AG09319 (cell line): ENCODE measurements at places on chromosomes 5 and 9.

DNA sequence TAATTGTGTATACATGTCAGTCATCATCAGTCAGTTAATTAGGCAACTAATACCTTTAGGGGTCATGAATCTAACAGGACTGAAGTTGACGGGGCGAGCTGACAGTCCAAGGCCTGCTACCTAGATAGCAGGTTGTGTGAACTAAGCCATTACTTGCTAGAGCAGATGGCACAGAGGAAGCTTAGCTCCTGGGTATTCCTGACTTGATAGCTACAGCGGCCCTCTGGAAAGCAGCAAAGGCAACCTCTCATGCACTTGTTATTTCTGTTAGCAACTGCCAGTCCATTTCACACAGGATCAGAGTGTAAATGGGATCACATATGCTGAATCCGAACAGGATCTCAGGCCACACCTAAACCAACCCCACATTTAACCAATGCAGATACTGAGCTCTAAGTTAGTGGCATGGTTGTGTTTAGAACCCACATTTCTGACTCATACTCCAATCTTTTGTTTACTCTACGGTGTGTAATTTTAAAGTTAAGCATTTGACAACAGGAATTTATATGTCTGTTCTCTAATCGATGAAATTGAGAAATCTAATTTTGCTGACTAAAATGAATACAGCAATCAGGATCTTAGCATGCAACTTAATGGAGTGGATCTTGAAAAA lies 521.3 kb upstream of the ZNF608 start:
- DNase-seq: no peak

DNA sequence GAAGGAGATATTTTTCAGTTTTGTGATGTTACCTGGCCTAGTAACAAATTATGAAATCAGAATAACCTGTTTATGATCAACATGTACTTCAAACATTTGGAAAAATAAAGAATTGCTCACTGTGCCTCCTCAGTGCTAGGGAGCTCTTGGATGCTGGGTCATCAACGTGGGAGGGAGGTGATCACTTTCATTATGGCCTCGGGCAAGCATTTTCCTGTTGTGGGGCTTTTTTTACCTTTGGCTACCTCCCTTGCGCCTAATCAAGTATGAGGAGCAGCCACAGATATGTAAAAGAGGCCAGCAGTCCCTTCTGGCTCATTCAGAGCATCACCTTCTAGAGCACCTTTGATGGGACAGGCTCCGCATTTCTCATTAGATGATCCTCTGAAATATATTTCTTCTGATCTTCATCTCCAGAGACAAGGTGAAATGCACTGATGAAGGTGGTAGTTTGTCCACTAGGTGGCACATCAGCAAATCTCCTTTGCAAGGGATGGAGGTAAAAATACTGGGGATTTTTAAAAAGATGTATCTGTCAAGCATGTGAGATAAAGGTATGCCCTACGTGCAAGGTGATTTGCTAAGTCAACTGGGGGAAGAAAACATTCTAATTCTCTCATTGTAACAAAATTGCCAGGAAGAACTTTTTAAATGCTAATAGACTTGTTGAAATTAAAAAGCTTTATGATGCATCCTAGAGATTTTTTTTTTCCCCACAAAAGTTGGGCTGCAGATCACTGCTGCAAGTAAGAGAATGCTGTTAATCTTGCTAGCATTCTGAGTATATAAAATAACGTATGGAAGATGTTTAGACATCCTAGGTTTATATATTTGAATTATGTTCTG lies 218.2 kb downstream of the MAST4 start:
- DNase-seq: peak; percentile 4

GRCh38 chr9:26339796-26340195 lies 552.8 kb downstream of the CAAP1 start:
- DNase-seq: no peak

DNA sequence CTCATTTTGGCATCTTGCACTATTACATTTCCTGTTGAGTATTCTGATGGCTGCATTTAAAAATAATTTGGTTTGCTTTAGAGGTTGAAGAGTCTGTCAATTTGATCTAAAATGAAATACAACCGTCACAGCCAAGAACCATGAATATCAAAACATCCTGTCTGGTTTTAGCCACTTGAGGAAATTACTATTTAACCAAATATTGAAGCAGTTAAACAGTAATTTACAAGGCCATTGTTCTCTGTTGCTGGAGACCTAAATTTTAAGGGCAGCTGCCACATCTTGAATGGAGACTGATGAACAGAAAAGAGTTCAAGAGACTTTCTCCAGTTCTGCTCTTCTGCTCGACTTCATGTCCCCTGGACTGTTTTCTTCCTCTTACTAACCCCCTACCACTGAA lies 549.4 kb downstream of the LRRC70 start:
- DNase-seq: no peak

GRCh38 chr5:78499485-78499884 lies 139.1 kb downstream of the SCAMP1 start:
- no peak for DNase-seq

DNA sequence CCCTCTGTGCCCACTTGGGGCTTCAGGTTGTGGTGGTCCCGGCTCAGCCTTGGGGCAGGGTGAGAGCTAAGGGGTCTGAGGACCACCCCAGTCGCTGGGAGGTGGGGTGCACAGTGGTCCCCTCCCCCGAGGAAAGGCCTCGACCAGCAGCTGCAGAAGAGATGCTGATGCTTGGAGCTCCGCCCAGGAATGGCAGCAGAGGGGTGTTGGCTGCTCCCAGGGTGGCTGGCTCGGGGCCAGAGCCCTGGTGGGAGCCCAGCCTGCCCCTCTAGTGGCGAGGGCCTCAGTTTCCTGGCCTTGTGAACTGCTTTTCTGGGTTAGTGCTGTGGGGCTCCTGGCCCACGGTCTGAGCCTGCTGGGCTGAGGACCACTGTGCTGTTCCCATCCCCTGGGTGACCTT lies 1.2 kb downstream of the DIPK1B start:
- DNase-seq: no peak

GRCh38 chr9:96014078-96014477 lies 138.6 kb downstream of the ERCC6L2 start:
- no peak for DNase-seq

DNA sequence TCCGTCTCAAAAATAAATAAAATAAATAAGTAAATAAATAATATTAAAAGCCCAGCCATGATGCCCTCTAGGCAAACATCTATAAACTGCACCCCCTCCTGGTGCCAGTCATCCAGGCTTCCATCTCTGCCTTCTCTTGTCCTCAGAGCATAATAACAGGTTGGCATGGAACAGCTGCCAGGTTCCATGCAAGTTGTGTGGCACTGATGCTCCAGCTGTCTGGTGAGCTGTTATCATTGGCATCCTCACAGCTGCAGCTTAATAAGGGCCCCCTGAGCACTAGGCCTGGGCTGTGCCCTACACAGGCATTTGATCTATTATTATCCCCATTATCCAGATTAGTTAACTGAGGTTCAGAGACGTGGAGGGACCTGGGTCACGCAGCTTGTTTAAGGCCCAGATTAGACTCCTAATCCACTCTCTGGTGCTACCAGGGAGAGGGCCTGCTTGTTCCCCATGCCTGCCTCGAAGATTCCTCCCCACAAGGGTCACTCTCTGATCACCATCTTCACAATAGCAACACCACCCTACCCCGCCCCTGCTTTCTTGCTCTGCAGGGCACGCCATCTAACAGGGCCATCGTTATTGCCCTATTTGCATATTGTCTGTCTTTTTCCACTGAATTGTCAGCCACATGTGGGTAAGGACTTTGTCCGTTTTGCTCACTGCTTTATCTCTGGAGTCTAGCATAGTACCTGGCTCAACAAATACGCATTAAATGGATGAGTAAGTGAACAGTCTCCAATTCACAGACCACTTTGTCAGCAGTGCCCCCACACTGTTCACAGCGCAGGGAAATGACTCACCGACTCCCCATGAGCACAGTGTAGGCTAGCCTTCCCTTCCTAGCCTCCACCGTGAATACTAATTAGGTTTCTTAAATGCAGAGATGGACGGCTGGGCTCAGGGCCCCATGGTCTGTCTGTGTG lies 1.5 kb upstream of the DNM1 start:
- no peak for DNase-seq
